Activated naive CD4-positive, alpha-beta T cell (primary cell): ENCODE measurements at places on chromosomes 1 and 21.
A peak's percentile ranks its signal among the peaks of the same experiment; 100 is the strongest.

GRCh38 chr1:203048555-203049051, 22.3 kb downstream of the PPFIA4 start:
- no peak for DNase-seq

DNA sequence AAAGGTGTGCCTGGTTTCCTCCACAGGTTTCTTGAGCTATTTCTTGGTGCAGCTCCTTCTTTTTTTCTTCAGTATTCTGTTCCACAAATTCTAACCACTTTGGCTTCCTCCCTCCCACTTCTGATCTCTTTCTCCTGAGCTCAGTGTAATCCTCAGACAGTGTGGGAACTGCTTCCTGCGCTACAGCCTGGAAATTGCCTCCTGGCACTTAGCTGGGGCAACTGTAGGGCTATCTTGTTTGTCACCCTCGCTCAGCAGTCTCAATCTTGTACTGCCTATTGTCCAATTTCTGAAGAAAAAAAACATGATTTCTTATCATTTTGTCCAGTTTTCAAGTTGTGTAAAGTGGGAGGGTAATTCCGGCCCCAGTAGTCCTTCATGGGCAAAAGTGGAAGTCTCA, 24.0 kb upstream of the GALNT2 start:
- no peak for DNase-seq

GRCh38 chr1:59061876-59062275, 235.0 kb upstream of the FGGY start:
- no peak for DNase-seq

DNA sequence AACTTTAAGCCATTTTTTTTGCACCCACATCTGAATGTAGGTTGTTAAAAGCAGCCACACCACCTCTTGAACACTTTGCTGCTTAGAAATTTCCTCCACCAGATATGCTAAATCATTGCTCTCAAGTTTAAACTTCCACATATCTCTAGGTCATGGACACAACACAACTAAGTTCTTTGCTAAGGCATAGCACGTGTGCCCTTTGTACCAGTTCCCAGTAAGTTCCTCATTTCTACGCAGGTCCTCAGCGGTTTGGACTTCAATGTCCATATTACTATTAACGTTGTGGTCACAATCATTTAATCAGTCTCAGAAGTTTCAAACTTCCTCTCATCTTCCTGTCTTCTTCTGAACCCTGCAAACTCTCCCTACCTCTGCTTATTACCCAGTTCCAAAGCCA, 661.6 kb upstream of the PKN2 start:
- DNase-seq, result no peak

GRCh38 chr1:230332575-230333066, 93.5 kb downstream of the PGBD5 start:
- no peak for DNase-seq

- peak; percentile 16 for DNase-seq
Measured at GRCh38 chr1:229130028-229130668, 140.8 kb upstream of the RAB4A start.

DNA sequence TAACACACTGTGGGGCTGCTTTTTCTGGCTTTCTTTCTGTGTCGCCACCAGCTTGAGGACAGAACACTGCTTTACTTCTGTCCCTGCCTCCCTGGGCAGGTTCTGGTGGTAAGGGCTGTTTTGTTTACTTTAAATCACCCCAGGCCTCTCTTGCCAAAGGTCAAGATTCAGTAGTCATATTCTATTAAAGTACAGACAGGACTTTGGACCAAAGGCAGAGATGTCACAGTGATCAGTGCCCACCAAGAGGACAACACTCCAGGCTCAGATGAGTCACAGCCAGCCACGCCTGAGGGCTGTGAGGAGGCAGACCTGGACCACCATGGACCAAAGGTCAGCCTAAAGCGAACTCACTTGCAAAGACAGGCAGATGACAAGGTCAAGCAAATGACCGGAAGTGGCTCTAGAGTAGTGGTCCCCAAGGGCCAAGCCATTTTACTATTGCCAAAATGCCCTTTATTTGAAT, 200.0 kb downstream of the RHOU start:
- no peak for DNase-seq

DNA sequence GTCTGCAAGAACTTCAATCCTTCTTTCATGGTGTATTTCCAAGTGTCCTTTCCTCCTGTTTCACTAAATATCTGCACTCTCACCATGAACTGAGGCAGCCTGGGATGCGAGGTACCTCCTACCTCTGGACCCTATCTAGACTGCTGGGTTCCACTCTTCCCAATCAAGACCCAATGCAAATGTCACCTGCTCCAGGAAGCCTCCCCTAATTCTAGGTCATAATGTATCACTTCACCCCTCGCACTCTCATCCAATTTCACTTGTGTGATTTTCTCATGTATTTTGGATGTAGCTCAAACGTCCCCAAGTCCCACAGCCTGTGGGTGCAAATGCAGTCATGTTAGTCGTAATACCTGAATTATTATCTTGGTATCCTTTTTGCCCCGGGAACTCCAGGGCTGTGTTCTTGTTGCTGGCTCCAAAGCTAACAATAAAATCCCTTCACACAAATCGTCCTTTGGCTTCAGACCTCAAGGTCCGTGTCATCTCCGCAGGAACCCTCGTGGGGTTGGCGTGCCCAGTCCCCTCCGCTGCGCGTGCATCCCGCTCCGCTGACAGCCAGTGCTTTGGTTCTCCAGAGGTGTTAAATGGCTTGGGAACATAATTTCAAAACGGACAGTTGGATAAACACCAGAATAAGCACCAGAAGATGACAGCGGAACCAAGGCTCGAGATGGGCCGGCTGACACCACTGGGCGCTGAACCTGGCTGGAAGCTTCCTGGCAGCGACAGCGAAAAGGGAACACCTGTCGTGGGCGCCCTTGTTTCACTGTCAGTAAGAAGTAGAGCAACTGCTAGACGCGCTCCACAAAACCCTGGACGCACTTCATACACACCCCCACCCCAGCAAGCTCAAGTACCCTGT, 1.0 kb upstream of the BACH1 start:
- DNase-seq, result no peak

DNA sequence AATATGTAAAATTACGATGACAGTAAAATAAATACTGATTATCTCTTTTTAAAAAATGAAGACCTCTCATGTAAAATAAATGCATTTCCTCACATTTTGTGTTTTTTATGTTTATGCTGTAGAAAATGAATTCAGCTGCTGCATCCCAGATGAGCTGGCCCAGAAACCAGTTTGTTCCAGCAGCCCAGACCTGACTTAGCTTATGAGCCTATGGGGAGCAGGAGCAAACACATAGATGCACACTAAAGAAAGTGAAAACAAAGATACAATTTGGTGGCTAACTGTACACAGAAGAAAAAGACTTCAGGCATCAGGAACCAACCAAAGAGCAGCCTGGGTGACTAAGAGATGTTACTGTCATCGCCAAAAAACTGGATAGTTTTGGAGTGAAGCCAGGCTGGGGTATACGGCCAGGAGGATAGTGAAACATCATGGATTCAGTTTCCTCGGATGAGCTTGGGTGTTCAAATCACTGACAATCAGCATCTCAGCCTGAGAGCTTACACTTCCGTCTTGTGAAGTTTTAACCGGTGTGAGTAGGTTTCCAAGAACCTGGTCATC, 113.9 kb upstream of the BACE2 start:
- no peak for DNase-seq

- DNase-seq, result no peak
Measured at GRCh38 chr1:22313321-22313720, 138.3 kb upstream of the ZBTB40 start.

GRCh38 chr1:67535474-67535873, 105.3 kb upstream of the SERBP1 start:
- DNase-seq, result peak; percentile 1

GRCh38 chr1:15489052-15489736, 13.3 kb downstream of the CELA2B start:
- no peak for DNase-seq

- DNase-seq, result no peak
Measured at GRCh38 chr1:48229317-48229716, 6.8 kb downstream of the SLC5A9 start.

DNA sequence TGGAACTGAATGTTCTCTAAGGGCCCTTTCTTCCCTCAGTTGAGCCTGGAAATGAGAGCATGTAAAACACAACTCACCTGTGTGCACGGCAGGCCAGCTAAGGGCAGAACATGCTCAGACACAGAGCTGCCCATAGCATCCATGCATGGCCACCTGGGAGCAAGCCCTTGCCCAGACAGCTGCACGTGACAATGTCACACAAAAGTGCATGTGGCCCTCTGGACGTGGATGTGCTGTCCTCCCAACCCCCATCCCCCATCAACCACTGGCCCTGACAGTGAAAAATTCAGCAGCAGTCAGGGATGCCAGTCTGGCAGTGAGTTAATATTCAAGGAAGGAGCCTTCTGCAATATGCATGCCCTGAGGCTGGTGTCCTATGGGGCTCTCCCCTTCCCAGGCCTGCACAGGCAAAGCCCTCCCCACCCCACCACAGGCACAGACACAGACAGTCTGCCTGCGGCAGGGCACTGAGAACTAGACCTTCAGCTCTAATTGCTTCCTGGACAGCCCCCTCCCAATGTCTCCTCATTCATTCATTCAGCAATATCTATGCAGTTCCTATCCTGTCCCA, 14.6 kb upstream of the COL16A1 start:
- no peak for DNase-seq

DNA sequence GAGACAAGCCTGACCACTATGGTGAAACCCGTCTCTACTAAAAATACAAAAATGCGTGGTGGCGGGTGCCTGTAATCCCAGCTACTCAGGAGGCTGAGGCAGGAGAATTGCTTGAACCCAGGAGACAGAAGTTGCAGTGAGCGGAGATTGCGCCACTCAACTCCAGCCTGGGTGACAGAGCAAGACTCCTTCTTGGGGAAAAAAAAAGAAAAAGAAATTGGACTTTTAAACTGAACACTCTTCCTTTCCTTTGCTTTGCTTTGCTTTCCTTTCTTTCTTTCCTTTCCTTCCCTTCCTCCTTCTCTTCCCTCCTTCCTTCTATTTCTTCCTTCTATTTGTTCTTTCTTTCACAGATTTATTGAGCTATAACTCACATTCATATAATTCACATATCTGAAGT, 43.3 kb upstream of the PUM1 start:
- no peak for DNase-seq

GRCh38 chr21:35818597-35818996, 241.7 kb downstream of the SETD4 start:
- DNase-seq, result no peak

DNA sequence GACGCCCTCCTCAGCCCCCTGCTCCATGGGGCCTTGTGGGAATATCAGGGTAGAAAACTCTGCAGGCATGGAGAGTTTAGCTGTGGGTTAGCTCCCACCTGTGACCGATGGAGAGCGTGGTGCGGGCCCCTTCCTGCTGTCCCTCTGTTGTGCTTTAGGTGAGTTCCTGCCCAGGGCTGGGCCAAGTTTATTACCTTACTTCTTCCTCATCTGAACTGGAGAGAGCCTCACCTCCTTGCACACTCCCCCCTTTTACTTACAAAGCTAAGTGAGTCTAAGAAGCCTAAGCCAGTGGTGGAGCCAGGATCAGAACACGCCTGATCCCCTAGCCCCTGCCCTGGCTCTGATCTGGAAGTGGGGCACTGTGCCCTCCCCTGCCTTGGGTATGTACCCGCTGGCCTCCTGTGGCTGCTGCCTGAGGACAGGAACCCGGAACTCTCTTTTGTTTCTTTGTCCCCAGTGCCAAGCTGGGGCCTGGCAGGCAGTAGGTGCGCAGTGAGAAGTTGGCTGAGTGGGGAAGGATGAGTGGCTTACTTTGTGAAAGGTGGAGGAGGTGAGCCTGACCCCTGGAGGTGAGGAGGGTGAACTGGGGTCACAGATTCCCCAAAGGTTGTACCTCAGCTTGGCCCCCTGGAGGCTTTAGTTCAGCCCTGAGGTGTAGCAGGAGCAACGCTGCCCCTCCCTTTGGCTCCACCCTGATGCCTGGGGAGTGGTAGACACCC, 32.9 kb downstream of the ARHGEF10L start:
- DNase-seq, result no peak

- DNase-seq, result no peak
Measured at GRCh38 chr1:31248276-31248675, 8.6 kb upstream of the NKAIN1 start.

DNA sequence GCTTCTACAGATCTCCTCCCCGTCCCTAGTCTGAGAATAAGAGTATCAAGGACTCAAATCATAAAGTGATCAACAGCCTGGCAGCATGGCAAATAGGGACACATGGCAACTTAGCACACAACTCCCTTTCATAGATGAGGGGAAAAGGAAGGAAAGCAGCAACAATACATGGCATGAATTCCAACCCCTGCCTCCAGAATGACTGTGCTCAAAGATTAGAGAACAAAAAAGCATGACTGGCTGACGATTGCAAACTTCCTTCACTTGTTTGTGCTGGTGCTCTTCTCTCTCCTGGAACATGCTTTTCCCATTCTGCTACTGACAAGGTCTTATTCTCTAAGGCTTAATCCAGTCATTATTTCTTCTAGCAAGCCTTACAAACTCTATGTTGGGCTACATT, 11.5 kb downstream of the KTI12 start:
- DNase-seq, result no peak

GRCh38 chr21:31573217-31573616, 86.3 kb upstream of the SOD1 start:
- no peak for DNase-seq

DNA sequence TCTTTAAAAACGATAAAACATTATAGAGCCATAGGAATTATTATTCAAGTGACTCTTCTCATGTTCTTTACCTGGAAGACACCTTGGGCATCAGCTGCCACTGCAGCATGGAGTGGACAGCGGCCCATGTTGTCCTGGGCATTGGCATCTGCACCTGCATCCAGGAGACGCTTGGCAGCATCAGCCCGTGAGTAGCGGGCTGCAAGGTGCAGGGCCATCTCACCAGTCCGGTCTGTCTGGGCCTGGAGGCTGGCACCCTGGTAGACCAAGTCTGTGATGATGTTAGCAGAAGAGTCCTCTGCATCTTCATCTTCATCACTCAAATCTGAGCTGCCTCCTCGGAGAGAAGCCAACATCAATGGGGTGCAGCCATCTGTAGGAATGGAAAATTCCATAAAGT, 22.9 kb upstream of the ADAM30 start:
- no peak for DNase-seq

DNA sequence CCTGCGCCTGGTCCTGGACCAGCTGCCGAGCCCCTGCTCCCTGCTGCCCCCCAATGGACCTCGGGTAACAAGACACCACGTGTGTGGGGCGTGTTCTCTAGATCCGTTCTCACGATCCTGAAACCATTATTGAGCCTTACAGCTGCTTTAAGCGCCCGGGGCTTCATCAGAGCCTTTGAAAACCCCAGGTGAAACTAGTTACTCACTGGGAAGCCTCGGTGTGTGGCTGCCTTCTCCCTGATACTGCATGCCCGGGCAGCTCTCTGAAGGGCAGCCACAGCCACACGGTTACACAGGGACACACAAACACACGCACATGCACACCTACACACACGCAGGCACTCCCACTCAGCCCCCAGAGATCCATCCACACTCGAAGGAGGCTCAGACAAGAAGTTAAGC, 5.3 kb downstream of the HES2 start:
- DNase-seq, result no peak

DNA sequence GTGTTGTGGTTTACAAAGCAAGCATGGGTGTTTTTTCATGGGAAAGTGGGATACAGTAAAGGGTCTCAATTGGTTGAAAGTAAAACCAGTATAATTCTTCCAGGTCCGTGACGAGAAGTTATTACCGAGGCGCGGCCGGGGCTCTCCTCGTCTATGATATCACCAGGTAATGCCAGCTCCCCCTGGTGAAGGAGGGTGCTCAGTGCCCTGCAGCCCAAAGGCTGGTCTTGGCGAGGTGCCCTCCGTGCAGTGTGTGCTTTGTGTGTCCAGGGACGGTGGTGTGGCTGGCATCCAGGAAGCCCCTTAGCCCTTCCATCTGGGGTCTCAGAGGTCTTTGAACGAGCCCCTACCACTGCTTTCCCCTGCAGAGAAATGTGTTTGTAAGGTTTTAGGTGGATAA, 24.8 kb downstream of the RAB4A start:
- no peak for DNase-seq

GRCh38 chr1:234205966-234206365, 167.3 kb upstream of the COA6 start:
- DNase-seq, result no peak
